NCI-H187 treated with DMSO at 0.1 percent for 48 hours (cell line): ENCODE measurements at places on chromosomes 2 and 18.

DNA sequence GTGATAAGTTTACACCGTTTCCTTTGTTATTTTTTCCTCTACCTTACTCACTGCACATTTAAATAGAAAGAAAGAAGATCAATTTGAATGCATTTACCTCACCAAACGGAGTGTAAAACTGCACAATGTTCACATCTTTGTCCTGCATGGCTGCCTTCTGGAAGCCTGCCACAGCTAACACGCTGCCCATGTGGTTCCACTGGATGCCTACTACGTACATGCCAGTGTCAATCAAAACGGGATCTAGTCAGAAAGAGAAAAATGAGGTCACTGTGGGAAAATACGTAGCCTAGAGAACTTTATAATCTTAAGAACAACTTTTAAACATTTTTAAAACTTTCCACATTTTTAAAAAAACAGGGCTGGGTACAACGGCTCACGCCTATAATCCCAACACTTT is 16.4 kb downstream of the WDR35 start:
- DNase-seq = no peak

GRCh38 chr2:201906777-201907562 is 100.6 kb downstream of the CDK15 start:
- no peak for DNase-seq

- DNase-seq = no peak
These were observed 261.6 kb upstream of the ZNF804A start for GRCh38 chr2:184336688-184337087.

DNA sequence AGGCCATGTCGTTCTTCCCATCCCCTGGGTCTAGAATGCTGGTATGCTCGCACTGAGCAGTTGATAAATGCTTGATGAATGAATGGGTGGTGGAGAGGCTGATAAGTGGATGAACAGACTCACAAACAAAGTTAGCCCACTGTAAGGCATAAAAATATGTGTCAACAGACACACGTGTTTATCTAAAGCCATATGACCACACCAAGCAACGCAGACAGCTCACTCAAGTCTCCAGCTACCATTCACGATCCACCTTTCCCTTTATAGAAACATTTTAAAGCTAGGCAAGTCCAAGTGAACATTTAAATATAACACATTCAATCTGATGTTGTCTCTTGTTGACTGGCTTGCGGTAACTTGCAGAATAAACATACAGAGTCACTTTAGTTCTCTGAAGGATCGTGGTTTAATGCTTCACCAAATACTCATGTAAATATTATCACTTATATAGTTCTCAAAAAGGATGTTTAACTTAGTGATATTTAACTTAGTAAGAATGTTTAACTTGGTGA is 105.5 kb downstream of the NOL10 start:
- no peak for DNase-seq

GRCh38 chr2:76669966-76670465 is 852.2 kb downstream of the LRRTM4 start:
- no peak for DNase-seq

- no peak for DNase-seq
These were observed at the start of gene NTSR2 for GRCh38 chr2:11669454-11670291. Gene NTSR2 (minus strand): TSS chr2:11670195. CDS start chr2:11670129, 66 bp downstream.

GRCh38 chr2:24749069-24749691 is 44.0 kb downstream of the PTRHD1 start:
- DNase-seq = no peak

- DNase-seq = no peak
These were observed 101.2 kb downstream of the KCTD18 start for GRCh38 chr2:200408428-200409316.

DNA sequence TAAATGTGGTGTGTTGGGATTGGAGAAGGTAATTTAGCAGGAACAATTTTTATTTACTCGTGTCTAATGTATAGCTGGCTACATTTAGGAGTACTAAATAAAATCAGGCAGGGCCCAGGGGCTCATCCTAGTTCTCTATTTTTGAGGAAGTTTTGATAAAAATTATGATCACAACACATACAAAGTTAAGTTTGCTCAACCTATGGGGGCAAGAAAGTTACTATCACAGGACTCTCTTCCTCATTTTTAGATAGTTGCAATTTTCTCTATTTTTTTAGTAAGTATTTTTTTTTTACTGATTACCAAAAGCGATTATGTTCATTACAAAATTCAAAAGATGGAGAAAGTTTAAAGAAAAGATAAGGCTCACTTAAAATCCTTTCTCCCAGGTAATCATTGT is 60.0 kb upstream of the RPE start:
- no peak for DNase-seq

DNA sequence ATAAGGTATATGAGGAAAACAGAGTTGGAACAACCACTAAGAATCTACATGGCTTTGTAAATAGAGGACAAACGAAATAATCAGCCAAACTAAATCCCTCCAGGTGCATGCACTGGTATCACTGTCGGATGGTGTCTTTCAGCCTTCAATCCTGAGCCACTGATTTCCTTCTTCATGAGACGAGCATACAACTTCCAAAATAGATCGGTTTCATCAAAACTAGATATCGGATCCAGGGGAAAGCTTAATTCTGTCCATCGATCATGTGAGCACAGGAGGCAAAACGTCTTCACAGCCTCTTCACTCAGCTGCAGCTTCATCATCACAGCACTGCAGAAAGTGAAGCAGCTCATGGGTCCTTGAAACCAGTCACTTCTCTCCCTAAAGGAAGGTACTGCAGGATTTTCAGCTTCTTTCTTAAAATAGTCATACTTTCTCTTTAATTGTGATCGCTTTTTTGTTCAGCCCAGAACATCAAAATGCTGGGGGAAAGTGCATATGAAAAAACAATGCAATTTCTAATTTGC is 80.5 kb downstream of the DTNB start:
- no peak for DNase-seq

GRCh38 chr2:215727507-215728503 is 285.5 kb downstream of the MREG start:
- no peak for DNase-seq

- DNase-seq = no peak
These were observed 30.9 kb downstream of the NRXN1 start for GRCh38 chr2:51000849-51001617.

- no peak for DNase-seq
These were observed 158.2 kb downstream of the TDRD15 start for GRCh38 chr2:21281791-21282514.

GRCh38 chr18:42559069-42559690 is 556.3 kb downstream of the RIT2 start:
- DNase-seq = no peak

DNA sequence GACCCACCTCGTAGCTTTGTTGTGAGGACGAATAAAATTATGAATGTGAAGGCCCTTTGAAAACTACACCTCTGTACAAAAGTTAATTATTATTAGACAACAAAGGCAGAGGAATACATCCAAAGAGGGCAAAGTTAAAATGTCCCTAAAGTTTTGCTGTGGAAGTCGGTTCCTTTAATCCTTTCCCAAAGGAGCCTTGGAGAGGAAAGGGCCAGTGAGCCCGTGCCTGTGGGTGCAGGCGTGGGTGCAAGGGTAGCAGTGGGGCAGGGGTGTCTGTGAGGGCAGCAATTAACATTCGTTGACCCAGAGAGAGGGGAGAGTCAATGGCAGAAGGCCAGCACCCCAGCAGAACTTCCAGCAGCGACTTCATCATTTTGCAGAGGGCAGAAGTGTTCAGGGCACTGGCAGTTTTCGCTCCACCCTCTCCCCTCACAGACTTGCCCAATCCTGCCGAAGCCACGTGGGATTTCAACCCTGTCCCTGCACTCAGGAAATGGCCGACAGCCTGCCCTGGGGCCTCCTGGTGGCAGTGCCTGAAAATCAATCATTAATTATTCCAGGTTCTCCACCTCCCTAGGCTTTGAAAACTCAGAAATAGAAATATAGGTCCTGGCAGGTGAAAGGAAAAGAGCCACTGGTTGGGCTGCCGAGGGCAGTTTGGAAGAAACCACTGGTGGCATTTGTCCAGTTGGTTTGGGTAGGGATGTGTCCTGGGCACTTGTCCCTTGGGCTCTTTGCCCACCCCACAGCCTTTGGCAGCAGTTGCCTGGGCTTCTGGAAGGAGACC is 4.2 kb upstream of the PAX8 start:
- no peak for DNase-seq

DNA sequence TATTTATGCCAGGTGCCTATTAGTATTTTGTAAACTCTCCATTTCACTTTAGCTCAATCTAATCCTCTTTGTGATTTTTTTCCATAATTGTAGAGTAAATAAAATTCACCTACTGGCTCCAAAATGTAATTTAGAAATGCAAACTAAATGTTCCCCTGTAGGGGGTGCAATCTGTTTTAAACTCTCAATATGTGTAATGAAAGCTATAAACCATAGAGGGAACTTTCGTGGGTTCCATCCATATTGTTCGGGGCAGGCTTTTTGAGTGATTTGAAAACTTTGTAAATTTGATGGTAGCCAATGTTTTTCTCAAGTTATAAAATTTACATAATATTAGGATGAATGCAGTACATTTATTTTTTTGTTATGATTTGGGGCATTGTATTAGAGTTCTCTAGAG is 49.4 kb downstream of the TSPYL6 start:
- no peak for DNase-seq

GRCh38 chr2:129464036-129464435 is 515.4 kb upstream of the RAB6C start:
- no peak for DNase-seq

- no peak for DNase-seq
These were observed 177.1 kb upstream of the HAAO start for GRCh38 chr2:42969231-42970150.

- no peak for DNase-seq
These were observed 92.8 kb downstream of the VIT start for GRCh38 chr2:36789181-36789804.

DNA sequence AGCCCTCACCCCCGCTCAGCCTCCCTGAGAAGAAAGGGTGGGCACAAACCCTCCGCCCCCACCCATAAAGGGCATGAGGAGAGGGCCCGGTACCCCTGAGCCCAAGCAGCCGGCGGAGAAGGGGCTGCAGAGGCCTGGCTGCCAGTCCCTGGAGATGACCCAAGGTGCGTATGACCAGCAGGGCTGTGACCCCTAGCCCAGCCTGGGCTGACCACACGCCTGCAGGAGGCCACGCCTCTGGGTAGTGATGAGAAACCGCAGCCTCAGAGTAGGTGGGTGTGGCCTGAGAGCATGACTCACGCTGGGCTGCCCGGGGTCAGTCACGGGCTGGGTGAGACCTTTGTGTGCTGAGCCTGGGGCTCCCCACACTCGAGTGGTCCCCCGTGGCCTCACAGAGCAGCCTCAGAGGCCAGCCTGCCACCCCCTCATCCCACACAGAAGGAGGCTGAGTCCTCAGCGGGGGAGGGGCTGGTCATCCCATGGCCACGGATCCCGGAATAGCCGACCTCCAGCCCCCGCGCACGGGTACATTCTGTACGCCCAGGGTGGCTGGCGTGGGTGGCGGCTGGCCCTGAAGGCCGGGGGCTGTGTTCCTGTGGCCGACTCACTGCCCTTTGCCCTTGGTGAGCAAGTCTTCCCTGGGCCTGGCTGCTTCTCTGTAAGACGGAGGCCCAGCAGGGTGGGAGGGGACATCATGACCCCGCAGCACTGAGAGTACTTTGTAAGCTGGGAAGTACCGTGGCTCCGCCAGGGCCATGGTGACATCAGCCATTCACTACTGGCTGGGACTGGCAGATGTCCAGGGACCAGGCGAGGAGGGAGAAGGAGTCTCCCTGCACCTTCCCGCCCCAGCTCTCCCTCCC is 110.8 kb upstream of the OTOS start:
- DNase-seq = no peak

- no peak for DNase-seq
These were observed 28.3 kb downstream of the AGFG1 start for GRCh38 chr2:227500301-227500630.

DNA sequence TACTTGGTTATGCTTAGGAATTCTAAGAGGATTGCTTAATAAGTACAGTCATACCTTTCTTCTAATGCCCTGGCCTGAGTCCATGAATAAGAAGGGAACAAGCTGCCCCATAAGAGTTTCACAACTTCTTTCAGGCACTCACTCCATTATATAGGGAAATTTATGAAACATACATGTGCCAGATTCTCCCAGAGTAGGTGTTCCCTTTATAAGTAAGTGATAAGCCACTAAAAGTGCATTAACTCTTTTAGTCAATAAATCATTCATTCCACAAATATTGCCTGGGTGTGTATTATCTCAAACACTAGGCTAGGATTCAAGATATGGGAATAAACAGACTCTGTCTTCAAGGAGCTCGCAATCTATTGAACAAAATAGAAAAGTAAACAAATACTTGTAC is 84.5 kb upstream of the RBBP8 start:
- no peak for DNase-seq

GRCh38 chr2:45177870-45178269 is 168.6 kb upstream of the SIX2 start:
- DNase-seq = no peak

- no peak for DNase-seq
These were observed 402.4 kb downstream of the SATB2 start for GRCh38 chr2:199055336-199055735.

DNA sequence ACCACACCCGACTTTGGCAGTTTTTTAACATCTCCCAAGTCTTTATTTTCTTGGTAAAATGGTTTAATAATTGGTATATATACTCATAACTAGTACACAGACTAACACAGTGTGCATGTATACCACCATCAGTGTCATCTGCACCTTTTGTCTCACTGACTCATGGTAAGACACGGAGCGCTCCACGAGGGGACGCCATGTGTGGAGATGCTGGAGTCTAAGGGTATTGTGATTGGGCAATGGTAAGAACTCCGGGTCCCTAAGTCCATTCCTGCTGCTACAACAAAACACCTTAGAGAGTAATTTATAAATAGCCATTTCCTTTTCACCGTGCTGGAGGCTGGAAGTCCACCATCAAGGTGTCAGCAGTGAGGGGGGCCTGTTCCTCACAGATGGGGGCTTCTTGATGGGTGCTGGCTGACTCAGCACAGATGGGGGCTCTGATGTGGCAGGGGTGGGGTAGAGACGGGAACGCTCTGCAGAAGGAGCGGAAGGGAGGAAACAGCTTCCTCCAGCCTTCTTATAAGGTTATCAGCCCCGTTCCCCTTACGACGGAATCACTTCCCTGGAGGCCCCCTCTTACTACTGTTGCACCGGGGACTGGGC is 42.0 kb upstream of the EDAR start:
- no peak for DNase-seq

DNA sequence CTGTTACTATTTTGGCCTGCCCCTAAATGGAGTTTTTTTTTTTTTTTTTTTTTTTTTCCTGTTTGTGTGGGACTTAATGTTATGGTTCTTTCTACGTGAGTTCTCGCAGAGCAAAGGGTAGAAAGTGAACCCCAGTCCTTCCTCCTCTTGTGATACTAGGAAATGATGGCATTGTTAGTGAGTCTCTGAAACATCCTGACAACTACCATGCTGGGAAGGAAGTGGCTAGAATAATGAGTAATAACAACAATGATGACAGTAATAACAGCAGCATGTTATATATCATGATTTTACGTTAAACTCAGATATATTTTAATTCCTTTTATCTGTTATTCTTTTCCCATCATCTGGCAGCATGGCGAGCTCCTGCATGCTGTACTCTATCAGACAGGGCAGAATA is 216.2 kb upstream of the LINC00305 start:
- no peak for DNase-seq

GRCh38 chr2:173884025-173884802 is 81.0 kb downstream of the SP3 start:
- DNase-seq = no peak
